Activated gamma-delta T cell treated with anti-CD3 and anti-CD28 coated beads, Interleukin-2, amount 50 U/mL, for 16 hours (primary cell): ENCODE measurements at places on chromosomes 2 and 18.

DNA sequence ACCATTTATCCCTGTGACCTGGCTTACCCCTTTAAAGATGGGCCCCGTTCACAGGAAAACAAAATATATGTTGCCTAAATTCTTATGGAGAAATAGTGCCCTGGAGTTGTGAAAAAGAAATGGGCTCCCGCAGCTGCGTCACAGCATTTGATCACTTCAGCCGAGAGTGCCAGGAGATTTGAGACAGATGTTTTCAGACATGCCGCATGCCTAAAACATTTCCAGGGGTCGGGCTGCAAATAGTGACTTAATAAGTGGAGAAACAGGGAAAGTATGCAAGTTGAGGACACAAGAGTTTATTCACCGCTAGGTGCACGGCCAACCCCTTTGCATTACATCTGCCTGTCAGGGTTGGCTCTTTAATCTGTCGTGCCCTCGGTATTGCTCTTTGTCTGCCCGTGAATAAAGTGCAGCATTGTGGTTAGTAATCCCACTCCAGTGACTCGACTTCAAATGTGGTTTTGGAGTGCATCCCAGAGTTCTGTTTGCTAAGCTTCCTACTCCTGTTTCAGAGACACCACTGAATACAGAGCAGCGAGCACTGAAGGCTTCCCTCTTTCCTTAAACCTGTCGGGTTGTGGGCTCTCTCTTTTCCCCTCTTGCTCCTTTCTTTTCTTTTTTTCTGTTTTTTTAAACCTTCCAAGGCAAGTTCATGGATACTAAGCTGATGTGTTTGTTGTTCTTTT is 187.5 kb downstream of the LTBP1 start:
- DNase-seq = no peak

GRCh38 chr2:221503965-221504364 is 68.1 kb downstream of the EPHA4 start:
- no peak for DNase-seq

GRCh38 chr18:78082816-78083215 is 833.2 kb downstream of the GALR1 start:
- no peak for DNase-seq

DNA sequence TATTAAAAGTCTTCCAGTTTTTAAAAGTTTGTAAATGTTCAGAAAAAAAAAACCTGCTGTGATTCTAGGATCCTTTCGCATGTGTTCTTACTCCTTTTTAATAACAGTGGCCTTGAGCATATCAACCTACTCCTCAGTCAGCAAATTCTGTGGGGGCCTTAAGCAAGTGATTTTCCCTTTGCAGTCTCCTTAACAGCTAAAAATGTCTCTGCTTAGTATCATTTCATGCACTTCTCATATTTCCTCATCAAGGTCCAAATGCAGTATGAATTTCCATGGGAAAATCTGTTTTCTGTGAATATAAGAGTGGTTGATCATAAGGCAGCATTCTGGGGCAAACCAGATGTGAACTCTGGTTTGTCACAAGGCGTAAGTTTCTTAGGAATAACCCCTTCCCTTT is 2175.1 kb upstream of the PIK3C3 start:
- DNase-seq = no peak

DNA sequence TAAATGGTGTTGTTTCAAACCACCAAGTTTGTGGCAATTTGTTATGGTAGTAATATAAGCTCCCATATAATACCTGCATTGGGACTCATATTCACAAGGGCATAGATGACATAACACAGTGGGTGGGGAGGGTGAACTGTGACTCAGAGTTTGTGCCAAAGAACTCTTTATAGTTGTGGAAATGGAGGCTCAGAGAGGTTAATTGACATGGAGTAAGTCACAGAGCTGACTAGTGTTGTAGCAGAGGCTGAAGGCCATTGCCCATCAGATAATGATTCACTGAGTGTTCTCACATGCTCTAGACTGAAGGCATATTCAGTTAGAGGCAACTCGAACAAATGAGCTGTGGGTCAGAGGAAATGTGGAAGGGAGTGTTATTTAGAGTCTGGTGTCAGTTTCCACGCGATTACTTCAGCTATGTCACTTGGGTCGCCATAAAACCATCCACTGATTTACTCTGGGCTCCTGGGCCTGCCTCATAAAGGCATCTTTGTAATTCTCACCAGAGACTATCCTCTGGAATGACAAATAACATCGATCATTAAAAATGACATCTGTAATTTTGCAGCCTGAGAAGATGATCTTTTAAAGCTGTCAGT is 264.7 kb downstream of the CCDC85A start:
- DNase-seq = no peak

DNA sequence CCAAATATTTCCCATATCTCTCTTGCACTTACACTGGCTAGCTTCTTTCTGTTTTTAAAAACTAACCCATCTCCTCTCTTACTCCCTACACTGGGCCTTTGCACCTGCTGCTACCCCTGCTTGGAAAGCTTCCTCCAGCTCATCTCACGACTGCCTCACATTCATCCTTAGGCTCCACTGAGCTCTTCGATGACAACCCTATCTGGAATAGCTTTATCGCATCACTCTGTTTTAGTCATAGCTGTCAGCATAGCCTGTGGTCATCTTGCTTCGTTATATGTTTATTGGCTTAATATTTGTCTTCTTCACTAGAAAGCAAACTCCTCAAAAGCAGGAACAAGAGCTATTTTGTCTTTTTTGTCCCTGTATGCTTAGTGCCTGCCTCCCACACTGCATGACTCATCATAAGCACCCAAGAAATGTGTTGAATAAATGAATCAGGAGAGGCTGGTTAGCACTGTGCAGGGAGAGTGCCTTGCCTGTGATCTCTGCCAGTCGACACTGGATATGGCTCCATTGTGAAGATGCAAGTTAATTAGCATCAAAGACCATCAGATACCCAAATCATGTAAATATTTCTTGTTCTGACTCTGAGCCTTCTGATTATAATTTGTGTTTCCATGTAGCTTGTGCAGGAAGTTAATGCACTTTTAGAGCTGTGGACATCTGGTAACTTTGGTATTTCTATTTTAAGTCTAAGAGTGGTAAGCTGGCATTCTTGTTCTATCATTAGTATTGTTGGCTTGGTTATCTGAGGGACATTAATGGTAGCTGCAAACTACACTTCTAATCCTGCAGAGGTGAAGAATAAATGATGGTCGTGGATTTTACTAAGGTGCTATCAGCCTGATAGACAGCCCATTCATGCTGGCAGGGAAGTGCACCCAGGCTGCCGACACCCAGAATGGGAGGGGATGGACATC is 10.3 kb upstream of the DYTN start:
- no peak for DNase-seq

DNA sequence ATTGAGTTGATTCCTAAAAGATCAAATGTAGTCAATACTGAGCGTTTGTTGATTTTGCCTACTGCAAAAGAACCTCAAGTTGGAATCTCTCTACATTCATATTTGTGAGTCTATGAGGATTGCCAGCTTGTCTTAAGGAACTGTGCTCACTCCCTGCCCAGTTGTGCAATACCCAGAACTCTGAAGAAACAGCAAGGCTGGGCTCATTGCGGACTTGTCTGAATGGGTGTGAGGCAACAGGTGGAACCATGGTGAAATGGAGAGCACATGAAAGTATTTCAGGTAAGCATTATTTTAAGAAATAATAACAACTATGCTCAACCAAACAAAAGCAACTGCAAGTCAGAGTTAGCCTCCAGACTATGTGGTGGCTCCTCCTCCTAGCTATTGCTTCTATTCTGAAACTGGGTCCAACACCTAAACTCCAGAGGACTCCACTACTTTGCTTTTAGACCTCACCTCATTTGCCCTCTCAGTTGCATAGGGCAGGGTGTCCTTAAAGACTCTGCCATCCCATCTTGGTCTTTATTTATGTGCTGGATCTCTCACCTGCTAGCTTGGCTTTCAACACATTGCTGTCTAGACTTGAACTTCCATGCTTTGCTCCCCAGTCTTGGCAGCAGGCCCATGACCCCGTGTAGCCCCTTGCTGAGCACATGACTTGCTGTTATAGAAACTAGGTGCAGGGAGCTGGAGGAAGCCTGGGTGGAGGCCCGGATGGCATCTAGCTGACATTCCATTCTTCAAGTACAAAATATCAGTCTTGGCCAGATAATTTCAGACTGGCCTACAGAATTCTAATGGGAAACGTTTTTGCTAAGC is 94.8 kb upstream of the ARL5A start:
- no peak for DNase-seq

DNA sequence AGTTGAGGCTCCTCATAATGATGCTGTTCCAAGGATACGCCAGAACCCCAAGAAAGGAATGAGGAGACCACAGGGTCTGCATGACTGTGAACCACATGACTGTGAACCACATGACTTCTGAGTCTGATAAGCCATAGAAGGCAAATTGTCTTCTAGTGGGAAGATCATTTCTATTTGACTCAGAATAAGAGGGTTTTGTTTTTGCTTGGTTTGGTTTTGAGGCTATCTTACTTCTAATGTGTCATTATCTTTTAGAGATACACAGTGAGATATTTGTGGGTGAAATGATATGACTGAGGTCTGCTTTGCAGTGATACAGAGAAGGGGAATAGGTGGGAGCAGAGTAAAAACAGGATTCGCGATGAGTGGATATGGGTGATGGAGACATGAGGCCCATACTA is 28.9 kb upstream of the BCL2L11 start:
- no peak for DNase-seq

DNA sequence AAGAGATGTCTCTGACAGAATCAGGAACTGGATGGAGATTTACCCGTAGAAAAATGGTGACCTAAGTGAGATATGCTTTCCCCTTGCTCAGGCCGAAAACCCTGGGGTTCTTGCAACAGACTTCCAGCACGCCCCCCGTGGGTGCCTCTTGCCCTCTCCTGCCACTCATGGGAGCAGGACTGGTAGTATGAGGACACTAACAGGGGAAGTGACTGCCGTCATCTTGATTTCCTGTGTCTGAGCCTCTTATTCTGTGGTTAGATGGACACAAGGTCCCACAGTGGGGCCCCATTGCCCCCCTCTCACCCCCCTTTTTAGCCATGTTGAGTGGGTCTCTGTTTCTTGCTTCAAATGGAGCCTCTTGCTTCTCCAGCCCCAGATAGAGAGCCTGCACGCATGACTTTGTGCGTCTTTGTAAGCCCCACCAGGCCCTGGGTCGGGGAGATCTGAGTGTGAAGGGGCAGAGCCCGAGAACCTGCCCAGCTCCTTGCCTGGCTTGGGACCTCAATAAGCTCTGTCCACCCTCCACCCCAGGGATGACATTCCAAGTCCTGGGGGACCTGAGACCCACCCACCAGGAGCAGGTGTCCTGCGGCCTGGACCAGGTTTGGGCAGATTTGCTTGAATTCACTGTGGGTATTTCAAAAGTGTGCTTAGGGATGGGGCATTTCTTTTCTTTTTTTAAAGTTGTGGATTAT is 12.6 kb downstream of the GNLY start:
- DNase-seq = no peak
